ENCODE measurements at places on chromosomes 1 and 21.

DNA sequence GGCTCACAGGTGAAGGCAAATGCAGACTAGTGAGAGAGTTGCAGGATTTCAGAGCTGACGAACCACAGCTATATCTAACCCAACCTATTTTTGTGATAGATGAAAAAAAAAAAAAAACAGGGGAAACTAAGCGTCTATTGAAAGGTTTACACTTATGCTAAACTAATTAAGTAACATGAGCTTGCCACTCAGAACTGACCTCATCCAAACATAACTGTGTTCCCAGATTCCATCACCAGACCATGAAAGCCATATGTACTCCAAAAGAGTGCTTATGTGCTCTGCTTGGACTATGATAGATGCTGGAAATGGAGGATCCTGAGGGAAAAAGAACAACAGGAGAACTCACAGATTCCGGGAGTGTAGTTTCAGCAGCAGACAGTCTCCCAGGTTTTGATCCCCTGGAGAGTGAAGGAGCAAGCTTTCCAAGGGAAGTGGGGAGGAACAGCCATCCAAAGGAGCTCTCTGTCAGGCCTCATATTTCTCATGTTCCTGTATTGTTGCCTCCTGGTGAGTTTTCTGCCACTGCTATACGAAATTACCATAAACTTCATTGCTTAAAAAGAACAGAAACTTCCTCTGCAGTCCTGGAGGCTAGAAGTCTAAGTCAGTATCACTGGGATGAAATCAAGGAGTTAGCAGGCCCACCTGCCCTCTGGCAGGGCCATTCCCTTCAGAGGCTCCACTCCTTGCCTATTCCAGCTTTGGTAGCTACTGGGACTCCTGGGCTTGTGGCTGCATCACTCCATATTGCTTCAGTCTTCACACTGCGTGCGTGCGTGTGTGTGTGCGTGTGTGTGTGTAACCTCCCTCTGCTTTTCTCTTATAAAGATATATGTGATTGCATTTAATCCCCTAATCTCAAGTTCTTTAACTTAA is 38.1 kb downstream of the NIBAN1 start:
- DNase-seq, result no peak

DNA sequence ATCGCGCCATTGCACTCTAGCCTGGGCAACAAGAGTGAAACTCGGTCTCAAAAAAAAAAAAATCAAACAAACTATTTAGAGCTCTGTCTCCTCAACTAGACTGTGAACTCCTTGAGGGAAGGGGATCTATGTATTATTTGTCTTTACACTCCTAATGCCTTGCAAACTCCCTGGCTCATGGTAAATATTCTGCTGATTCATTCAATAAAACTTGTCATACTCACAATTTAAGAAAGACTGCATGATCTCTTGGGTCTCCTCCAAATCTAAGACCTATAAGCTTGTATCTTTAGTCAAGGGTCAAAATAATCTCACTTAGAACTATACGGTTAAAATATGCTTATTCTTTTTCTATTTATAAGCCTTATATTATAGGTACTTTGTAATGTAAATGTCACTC is 90.3 kb upstream of the NR5A2 start:
- no peak for DNase-seq

DNA sequence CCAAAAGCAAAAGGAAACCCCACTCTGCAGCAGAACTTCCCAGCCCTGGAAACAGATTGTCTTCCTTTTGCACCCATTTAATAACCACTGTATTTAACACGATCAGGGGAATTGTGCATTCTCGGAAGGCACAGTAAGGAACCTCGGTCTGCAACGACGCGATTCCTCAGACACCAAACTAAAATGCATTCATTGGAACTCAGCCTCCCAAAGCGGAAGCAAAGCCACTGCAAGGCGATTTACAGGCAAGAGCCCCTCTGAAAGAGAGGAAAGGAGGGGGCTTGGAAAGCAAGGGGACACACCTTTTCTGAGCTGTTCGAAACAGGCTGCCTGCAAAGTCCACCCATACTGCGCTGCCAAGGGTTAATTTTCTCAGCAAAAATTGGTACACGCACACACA is 297.7 kb downstream of the OMA1 start:
- DNase-seq, result no peak

GRCh38 chr1:153614906-153615305 is 1.2 kb downstream of the S100A14 start:
- DNase-seq, result no peak

DNA sequence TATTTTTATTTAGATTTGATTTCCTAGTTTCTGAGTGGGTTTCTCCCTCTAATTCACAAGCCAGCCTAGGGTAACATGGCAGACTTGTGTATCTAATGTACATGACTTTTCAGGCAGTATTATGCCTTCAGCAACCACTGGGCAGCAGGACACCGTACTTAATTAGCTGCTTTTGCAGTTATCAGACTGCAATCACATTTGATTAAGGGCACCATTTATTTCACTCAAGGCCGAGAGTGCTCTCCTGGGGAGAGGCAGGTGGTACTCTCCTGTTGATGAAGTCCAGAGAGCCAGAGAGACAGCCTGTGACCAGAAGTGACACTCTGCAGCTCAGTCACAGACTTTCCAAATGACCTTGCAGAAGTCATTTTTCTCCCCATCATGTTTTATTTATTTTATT is 18.7 kb downstream of the CYYR1 start:
- DNase-seq, result no peak

DNA sequence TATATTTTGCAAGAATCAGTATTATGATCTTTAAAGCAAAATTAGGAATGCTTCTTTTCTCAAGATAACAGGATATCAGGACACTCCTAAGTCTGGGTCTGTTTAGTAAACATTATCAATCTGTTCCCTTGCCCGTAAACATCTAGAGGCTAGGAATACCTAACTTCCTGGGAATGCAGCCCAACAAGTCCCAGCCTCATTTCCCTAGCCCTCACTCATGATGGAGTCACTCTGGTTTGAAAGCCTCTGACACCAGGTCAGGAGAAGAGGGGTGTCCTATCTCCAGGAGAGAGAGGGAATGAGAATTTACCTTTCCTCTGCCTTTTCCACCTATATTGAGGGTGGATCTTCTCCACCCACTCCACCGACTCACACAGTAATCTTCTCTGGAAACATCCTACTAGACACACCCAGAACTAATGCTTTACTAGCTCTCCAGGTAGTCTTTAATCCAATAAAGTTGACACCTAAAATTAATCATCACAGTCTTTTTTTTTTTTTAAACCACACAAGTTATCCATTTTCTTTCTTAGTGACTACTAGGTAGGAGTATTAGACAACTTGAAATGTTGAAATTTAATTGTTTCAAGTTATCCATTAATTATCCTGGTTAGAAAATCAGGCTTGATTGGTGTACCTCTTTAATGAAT is 659.3 kb downstream of the USP25 start:
- DNase-seq, result no peak

- DNase-seq, result no peak
Observed at GRCh38 chr1:9115351-9116205, 13.3 kb downstream of the GPR157 start.

DNA sequence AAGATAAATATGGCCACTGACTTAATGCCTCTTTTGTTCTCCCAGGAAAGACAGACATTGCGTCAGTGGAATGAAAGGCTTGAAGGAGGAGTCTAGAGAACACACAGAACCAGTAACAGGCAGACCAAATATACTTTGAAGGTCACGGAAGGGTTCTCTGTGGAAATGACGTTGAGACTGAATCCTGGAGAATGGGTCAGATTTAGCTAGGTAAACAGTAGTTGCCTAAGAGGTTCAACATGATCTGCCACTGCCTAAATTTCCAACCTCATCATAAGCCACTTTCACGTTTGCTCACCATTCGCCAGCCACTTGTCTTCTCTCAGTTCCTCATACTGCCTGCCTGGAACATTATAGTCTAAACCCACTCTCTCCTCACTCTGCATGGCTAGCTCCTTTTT is 20.5 kb downstream of the PLA2G4A start:
- no peak for DNase-seq

GRCh38 chr1:3022976-3023375 is 1.7 kb downstream of the ACTRT2 start:
- no peak for DNase-seq

All from stromal cell of bone marrow (primary cell).